ENCODE measurements at places on chromosomes 7 and 10.

GRCh38 chr10:64419461-64419860, 898.3 kb downstream of the REEP3 start:
- no peak for DNase-seq

DNA sequence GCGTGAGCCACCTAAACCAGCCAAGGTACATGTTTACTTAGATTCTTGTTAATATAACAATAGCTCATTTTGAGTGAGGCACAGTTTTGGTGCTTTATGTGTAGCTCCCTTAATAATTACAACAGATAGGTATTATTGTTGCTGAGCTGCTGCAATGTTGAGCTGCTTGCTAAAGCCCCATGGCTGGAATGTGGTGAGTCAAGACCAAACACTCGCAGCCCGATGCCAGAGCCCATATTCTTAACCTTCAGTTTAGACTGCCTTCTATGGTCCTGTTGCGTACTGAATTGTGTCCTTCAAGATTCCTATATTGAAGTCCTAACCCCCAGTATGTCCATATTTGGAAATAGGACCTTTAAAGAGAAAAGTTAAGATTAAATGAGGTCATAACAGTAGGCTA, 407.1 kb downstream of the NEBL start:
- no peak for DNase-seq

GRCh38 chr10:102648269-102648888, 4.1 kb downstream of the TRIM8 start:
- DNase-seq: no peak

- no peak for DNase-seq
These were observed 8.4 kb downstream of the GIGYF1 start for GRCh38 chr7:100685631-100686145.

GRCh38 chr10:125584954-125585353, 98.0 kb downstream of the TEX36 start:
- DNase-seq: no peak

DNA sequence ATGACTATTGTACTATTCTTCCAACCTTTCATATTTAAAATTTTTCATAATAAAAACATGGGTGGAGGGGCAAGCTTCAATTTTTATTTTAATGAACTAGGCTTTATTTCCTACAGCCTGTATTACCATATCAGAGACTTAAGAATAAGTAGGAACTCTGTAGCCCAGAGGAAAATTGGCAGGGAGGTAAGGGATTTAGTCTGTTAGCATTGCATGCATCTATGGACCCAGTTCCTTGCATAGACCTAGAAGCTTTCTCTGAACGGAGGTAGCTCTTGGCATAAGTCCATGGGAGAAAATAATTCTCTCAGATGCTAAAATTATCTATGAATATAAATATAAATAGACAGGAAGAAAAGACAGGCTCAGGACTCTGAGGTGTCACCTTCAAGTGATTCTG, 31.4 kb upstream of the CCDC6 start:
- no peak for DNase-seq

GRCh38 chr7:38909870-38910269, 879 bp upstream of the VPS41 start:
- no peak for DNase-seq

DNA sequence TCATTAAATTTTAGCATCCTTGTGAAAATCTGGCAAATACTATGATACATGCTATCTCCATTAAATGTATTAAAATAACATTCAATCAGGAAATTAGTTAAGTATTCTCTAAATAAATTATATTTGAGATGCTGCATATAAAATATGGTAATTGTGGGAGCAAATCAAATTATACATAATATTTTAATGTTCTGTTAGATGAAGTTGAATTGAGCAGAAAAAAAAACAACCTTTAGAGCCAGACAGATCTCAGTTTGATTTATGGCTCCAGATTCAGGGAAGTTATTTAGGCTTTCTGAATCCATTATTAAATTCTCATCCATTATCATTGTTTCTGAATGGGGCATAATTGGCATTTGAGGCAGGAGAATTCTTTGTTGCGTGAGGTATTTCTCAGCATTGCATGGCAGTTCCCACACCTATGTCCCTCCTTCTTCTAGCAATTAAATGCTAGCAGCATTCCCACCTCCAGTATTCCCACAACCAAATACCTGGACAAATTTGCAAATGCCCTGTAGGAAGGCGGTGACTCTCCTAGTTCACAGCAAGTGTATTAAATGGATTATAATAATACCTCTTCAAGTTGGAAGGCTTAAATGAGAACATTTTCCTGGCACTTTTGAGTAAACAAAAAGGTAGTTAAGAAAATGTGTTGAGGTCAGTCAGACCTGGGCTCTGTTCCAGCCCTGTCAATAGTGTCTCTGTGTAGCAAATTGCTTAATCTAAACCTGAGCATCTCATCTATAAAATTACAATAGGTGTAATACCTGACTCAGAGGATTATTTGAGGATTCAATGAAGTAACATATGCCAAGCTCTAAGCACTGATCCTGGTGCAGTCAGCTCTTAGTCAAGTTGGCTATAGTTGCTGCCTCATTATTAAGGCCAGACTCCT, 108.9 kb downstream of the RNLS start:
- DNase-seq: no peak

DNA sequence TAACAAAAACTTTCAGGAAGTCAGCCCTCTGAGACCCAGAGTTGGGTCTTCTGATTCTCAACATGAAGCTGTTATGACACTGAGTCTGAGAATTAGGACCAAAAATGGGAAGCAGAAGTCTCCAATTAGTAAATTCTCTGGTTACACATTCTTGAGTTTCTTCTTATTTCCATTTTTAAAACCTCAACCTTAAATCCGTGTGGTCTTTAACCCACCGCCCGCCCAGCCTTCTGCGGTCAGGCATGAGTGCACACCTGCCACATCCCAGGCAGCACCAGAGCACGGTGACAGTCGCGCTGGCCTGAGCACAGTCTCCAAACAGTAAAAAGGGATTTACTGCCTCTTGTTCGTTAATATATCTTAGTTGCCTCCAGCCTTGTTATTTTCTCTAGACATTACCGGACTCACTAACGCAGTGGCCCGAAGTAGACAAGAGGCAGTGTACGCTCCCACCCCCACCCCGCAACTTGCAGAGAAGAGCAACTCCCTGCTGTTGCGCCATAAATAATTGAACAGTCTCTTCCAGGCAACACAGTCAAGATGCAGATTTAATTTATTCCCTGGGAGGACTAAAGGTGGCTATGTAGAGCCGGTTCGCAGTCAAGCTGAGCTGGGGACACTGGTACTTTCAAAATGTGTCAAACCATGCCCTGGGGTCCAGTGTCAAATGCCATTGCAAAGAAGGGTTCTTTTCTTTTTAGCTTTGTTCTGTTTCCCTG, 147.0 kb upstream of the CELF2 start:
- DNase-seq: peak; percentile 10

- DNase-seq: no peak
These were observed 72.2 kb downstream of the MTURN start for GRCh38 chr7:30206942-30207341.

- no peak for DNase-seq
These were observed 236.0 kb downstream of the MAGI2 start for GRCh38 chr7:79217468-79217867.

- peak; percentile 56 for DNase-seq
These were observed 1.8 kb upstream of the INTS1 start for GRCh38 chr7:1505731-1506550.

DNA sequence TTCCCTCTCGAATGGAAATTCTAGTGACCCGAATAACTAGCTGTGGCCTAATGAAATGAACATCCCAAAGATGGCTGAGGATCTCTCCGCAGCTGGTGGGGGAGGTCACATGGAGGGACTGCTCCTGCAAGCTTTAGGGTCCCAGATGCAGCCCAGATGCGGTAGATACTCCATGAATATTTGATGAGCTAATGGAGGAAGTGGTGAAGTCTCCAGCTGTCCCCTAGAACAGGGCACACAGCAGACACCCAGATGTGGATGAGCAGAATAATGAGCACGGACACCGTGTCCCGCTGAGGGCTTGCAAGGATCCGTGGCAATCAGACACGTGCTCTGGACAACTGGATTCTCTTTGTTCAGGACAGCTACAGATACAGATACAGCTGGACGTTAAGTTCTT, 59.2 kb downstream of the DENND2A start:
- no peak for DNase-seq

GRCh38 chr7:69722843-69723242, 124.6 kb downstream of the AUTS2 start:
- no peak for DNase-seq

DNA sequence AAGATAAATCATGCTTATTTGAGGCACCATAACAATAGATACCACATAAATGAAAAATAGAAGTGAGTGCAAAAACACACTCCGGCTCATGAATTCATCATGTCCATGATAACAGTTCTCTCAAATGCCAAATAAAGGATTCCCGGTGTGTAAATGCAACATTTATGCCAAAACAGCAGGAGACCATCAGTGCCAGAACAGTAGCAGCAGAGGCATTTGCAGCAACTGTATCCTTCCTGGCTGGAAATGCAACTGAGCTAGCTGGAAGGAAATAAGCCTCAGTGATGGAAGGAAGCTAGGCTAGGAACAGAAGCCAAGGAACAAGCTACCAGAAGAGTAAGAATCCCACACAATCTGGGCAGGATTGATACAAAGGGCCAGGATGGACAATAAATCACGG, 79.9 kb upstream of the THSD7A start:
- no peak for DNase-seq

GRCh38 chr10:116237260-116237659, 35.7 kb downstream of the GFRA1 start:
- DNase-seq: no peak

DNA sequence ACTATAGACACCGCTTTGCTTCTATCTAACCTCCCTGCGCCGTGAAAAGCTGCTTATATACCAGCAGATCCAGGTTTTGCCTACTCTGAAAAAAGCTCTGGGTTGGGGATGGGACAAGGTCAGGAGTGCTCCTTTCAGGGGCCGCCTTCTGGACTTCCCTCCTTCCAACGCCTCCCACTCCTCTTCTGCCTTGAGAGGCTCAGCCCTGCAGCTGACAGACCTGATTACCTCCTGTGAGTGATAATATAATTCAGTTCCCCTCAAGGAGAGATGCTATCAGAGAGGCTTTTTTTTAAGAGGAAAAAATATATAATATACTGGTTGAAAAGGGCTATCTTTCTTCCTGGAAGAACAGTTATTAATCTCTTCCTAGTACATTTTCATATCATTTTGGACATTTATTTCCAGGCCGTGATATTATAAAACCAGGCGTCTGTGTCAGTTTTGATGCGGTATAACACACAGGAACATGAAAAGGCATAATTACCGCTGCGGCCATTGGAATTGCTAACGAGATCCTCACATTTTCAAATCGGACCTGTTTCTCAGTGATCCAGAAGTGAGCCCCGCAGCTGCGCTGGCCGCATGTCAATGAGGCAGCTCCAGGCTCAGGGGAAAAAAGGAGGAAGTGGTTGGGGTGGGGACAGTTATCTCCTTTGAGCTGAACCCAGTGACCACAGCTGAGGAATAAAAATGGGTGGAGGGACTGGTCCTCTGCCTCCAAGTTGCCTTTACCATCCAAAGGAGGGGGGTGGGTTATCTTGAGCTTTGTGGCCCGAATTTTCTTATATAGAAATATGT, 457.1 kb downstream of the TYW1 start:
- no peak for DNase-seq

GRCh38 chr7:86963599-86964230, 95.7 kb downstream of the ELAPOR2 start:
- no peak for DNase-seq
